ENCODE measurements at places on chromosomes 4 and X.

- no peak for DNase-seq
Observed at GRCh38 chrX:3216581-3217180, 129.8 kb downstream of the MXRA5 start.

DNA sequence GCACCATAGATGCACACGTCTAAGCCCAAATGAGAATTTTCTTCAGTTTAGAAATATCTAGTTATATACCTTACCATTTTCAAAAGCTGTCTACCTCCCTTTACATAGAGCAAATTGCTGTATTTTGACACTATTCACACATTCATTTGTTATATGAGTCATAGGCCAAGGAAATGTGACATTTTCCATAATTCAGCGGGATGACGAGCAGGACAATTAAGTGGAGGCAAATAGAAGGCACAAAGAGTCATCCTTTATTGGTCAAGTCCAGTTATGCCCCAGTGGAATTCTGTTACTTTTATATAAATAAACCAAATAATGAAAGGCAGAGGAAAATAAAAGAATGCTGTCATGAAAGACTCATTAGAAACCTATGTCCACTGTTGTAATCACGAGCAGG, 27.9 kb downstream of the FGF13 start:
- no peak for DNase-seq

GRCh38 chr4:99207911-99208718, 10.9 kb downstream of the ADH6 start:
- no peak for DNase-seq

- DNase-seq, result no peak
Observed at GRCh38 chrX:33190016-33190415, 21.3 kb downstream of the DMD start.

DNA sequence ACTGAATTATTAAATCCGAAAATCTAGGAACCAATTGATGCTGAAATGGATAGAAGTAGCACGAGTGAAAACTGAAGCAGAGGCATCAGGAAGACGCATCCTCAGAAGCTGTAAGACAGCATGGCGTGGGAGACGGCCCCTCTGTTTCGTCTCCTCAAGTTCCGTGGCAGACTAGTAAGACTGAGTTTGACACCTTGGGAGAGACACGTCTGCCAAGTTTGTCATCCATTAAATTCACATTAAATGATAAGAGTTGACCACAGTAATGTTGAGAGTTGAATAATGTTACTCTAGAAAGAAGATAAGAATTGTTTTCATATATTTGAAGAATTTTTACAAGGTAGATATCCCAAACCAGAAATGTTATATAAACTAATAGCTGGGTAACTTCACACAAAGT, 736.1 kb upstream of the FRG1 start:
- DNase-seq, result no peak

DNA sequence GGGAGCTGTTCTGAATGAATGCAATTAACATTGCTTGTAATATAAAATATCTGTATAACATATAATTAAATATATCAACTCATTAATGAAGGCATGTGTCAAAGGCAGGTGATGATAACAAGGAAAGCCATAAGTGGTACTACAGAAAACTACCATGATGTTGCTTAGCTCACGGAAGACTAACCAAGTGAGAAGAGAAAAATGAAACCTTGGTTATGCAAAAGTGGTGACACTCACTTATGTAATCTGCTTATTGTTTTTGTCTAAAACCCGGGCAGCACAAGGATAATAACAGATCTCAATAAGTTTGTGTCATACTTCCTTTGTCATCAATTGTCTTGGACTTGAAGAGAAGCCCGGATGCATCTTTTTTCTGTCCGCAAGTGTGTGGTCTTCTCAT, 156.4 kb downstream of the HS6ST2 start:
- no peak for DNase-seq

DNA sequence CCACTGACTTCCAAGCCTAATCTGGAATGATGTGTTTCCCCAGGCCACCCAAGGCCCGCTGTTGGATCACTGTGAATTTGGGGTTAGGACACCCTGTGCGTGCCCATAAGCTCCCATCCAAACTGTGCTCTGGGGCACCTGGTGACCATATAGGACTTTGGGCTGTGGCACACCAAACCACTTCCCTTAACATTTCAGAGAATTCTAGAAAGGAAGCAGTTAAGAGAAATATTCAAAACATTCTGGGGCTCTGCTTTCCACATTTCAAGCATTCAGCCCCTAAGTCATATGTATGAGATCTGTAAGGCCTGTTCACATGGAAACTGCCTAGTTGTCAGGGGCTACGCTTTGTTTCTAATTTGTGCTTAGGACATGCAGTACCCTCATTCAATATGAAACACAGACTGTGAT, 14.4 kb downstream of the VGLL1 start:
- DNase-seq, result no peak

DNA sequence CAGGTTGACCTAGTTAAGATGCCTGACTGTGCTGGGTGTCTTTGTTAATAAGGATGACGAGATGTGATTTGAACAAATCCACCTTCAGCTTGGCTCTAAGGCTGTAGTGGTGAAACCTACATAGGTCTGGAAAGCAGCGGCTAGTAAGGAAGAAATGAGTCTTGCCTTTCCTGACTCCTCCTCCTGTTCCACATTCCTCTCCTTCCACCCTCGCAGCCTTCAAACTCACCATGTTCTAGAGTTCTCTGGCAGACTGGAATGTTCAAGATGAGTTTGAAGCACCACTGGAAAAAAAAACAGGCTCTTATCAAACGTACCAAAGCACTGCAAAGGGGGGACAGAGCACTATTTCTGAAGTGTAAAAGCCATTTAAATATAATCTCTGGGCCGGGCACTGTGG, 395.4 kb downstream of the BMPR1B start:
- DNase-seq, result no peak

- no peak for DNase-seq
Observed at GRCh38 chr4:94690851-94691254, 66.9 kb upstream of the BMPR1B start.

- no peak for DNase-seq
Observed at GRCh38 chrX:73851014-73852009, 288.3 kb downstream of the CHIC1 start.

- no peak for DNase-seq
Observed at GRCh38 chr4:48854395-48854683, 23.5 kb downstream of the OCIAD1 start.

DNA sequence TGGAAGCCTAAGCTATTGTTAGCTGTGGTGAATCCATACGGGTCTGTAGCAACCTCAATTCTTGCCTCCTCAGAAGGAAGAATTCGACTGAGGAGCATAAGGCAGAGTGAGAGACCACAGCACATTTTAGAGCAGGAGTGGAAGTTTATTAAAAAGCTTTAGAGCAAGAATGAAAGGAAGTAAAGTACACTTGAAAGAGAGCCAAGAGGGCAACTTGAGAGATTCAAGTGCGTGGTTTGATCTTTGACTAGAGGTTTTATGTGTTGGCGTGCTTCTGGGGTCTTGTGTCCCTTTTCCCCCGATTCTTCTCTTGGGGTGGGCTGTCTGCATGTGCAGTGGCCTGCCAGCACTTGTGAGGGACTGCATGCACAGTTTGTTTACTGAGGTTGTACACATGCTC, 880.6 kb upstream of the INTU start:
- DNase-seq, result no peak

DNA sequence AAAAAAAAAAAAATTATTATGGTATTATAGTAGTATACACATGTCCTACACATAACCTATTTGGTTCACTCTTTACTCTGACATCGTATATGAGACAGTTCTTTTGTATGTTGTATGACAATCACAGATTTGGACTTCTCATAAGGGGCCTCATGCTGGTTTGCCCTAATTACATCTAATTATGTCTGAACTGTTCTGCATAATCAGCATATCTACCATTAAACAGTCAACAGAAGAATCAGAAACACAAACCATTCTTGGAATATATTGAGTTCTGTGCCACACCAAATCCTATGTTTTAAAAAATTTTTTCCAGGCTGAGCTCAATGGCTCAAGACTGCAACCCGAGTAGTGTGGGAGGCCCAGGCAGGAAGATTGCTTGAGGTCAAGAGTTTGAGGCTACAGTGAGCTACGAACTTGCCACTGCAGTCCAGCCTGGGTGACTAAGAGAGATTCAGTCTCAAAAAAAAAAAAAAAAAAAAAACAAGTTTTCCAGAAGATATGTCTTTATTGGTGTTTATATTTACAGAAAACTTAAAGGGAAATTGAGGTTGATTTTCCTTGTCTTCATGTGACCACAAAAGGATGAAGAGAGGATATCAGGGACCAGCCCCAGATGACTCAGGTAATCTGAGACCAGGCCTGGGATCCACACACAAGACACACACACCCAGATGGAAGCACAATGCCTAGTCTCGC, 22.2 kb downstream of the TRIM61 start:
- DNase-seq, result no peak

DNA sequence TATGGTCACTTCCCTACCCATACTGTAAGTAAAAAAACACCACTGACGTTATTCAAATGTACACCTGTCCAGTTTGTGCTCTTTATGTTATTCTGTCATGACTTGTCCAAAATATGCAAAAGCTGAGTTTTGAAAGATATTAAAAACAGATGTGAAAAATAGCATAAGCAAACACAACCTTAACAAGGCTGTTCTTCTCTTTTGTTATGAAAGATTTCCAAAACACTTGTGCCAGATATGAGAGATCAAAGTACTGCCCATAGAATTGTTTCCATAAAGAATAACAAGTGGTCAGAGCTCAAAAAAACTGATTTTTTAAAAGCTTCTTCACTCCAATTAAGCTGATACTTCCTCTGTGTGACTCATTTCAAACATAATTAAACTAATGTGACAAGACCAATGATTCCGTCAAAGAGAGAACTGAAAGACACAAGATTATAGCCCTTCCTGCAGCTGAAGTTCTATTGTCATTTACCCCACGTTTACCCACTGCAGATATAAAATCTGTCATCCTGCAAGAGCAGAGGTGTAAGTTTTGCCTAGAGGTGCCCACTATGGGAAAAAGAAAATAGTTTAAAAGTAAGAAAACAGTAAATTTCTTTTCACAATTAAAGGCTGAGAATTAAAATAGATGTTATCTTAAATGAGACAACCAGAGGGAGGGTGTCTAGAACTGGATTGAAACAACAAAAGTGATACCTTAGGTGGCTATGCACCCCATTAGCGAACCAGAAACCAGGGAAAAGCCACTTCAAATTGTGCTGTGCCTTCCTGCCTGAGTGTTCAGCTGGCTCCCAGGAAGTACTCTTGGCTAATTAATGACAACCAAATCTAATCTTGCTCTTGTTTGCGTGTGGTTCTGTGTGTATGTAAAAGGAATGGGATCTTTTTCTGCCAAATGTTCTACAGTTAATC, 30.1 kb downstream of the RASSF6 start:
- no peak for DNase-seq

DNA sequence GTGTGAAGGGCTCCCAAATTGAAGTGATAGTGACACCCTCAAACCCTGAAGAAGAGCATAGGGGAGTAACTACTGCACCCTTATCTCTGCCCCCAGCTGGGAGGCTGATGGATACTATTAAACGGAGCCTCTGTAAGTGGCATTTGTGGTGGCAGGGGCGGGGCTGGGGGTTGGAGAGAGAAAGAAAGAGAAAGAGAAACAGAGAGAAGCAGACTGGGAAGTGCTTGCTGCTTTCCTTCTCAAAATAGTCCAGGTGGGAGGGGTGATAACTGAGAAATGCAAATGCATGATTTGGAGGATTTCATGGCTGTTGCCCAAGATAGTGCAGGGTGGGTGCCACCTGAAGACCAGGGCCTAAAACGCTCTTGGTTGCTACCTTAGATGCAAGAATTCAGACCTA, 253.5 kb upstream of the GATB start:
- no peak for DNase-seq

DNA sequence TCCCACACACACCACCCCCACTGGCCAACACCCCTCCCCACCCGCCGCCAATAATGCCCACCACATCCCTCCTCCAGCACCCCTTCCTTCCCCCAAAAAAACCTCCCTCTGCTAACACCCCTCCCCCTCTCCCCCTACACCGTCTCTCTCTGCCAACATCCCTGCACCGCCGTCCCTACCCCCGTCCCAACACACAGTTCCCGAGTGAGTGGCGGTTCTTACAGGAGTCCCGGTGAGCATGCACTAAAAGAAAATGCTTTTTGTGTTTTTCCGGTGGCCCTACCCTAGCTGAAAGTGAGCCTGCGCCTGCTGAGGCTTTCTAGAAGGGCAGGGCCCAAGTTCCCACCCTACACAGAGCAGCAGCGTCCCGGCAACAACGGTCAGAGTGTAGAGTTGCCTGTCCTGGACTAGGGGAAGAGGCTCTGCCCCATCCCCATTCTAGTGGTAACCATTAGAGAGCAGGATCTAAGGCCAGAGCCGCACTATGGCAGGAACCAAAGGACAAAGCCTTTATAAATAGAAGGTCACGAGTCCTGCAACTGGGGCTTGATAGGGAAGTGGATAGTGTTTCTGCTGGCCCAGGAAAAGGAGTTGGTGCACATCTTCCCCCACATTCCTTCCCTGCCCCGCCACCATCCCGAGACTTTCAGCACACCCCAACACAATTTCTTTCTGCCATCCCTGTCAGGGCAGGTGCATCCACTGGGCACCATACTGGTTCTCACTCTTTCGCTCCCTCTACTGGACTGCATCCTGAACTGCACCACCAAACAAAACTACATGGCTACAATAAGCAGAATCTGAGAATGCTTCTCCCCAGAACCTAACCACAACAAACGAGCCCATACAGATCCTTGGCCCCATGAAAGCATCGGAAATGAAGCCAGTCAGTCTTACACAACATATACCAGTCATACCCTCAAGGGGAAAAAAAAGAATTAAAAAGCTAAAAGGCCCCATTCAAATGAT, 78.1 kb upstream of the PAGE3 start:
- DNase-seq, result no peak

- no peak for DNase-seq
Observed at GRCh38 chr4:25504932-25505636, 128.0 kb downstream of the ANAPC4 start.

DNA sequence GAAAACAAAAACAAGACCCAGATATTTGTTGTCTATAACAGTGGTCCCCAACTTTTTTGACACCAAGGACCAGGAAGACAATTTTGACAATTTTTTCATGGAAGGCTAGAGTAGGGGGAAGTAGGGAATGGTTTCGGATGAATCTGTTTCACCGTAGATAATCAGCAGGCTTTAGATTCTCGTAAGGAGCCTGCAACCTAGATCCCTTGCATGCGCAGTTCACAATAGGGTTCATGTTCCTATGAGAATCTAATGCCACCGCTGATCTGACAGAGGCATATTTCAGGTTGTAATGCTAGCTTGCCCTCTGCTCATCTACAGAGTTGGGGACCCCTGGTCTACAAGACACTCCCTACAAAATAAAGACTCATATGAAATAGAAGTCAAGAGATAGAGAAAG, 229.8 kb downstream of the NDST4 start:
- no peak for DNase-seq

DNA sequence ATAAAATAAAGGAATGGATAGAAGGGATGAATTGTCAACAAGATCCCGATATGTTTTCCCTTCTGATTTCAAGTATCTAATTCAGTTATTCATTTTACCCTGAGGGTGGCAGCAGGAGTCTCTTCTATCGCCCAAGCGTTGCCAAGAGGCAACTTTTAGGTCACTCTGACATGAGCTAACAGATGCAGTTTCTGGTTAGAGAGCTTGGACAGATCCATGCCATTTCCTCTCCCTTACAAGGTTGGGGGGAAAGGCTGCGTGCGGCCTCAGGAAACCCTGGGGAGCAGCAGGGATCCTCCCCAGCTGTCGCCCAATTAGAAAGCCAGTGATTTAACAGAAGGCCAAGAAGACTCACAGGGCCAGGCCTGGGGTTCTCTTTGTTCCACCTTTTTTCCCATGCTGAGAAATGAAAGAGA, 35.3 kb upstream of the WAS start:
- no peak for DNase-seq

GRCh38 chr4:41969671-41970070, 11.9 kb upstream of the DCAF4L1 start:
- DNase-seq, result no peak

- no peak for DNase-seq
Observed at GRCh38 chr4:150818661-150819060, 196.4 kb downstream of the LRBA start.
